ENCODE measurements at places on chromosomes 4 and X.

DNA sequence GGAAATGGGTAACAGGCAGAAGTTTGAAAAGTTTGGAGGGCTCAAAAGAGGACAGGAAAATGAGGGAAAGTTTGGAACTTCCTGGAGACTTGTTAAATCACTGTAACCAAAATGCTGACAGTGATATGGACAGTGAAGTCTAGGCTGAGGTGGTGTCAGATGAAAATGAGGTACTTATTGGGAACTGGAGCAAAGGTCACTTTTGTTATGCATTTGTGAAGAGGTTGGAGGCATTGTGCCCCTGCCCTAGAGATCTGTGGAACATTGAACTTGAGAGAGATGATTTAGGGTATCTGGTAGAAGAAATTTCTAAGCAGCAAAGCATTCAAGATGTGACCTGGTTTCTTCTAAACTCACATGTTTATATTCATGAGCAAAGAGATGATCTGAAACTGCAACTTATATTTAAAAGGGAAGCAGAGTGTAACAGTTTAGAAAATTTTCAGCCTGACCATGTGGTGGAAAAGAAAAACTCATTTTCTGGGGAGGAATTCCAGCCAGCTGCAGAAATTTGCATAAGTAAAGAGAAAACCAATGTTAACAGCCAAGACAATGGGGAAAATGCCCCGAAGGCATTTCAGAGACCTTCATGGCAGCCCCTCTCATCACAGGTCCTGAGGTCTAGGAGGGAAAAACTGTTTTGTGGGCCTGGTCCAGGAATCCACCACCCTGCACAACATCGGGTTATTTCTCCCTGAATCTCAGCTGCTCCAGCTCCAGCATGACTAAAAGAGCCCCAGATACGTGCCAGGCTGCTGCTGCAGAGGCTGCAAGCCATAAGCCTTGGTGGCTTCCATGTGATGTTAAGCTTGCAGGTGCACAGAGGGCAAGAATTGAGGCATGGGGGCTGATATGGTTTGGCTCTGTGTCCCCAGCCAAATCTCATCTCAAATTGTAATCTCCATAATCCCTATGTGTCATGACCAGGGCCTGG is 632.5 kb upstream of the GNPDA2 start:
- no peak for ATAC-seq

DNA sequence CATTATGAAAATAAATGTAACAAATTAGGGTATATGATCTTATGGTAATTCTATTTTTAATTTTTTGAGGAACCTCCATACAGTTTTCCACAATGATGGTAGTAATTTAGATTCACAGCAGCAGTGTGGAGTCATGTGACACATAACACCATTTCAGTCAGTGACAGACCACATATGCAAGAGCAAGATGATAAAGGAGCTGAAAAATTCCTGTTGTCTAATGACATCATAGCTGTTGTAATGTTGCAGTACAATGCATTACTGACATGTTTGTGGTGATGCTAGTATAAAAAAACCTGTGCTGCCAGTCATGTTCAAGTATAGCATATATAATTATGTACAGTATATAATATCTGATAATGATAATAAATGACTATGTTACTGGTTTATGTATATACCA is 28.5 kb downstream of the EMCN start:
- ATAC-seq: no peak

DNA sequence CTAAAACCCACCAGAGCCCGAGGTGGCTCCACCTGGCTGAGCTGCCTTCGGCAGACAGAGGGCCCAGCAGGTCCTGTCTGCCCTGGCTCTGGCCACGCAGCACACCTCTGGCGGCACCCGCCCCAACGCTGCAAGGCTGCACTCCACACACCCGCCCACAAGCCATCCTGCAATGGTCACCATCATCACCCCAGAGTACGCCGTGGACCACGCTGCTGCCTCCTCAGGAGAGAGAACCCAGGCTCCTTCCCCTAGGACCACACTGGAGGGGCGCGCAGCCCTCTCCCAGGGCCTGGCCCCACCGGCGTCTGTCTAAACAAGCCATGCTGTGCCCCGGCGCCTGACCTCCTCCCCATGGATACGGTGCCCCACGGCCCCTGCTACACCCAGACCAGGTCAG is 39.6 kb upstream of the CPLX1 start:
- ATAC-seq: no peak

DNA sequence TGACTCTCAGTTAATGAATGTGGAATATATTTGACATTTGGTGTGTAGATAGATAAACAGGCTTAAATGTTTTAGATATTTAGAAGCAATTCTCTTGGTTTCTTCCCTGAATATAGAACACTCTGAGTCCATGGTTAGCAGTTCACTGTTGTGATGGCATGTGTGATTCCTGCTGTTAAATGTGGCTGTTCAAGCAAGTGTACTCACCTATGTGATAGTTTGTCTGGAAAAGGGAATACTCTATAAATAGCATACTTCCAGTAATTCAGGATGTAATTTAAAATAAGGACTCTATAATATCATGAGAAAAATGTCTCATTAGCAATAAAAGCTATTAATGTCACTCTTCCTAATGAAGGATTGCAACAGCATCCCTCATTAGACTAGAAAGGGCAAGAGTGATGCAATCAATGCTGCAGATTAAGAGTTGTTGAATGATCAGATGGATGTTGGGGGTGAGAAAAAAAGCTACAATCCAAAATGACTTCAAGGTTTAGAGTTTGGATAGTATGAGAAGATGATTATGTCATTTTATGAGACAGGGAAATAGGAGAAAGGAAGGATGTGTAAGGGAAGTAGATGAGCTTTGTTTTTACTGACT is 201.8 kb upstream of the WDFY3 start:
- ATAC-seq: no peak

DNA sequence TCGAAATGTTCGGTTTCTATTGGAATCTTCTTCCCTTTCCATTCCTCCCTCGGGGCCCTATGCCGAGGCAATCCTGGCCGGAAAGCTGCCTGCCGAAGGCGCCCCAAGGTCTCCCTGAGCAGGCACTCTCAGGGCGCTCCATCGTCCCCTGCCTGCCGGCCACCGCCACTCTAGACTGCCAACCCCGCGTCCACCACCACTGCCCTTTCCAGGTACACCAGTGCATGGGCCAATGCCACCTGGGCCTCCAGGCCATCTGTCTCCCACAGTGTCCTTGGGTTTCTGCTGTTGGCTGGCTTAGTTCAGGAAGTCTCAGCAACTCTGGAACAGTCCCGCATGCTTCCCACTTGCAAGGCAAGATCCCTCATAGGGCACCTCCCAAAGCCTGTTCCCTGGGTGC is 14.6 kb downstream of the CTAG1A start:
- ATAC-seq: no peak

Data from esophagus mucosa (tissue), 1 donor.